ENCODE measurements at places on chromosomes 13 and 19.
A peak's percentile ranks its signal among the peaks of the same experiment; 100 is the strongest.

GRCh38 chr19:8615813-8616596 lies 5.5 kb upstream of the ADAMTS10 start:
- peak; percentile 77 for DNase-seq

DNA sequence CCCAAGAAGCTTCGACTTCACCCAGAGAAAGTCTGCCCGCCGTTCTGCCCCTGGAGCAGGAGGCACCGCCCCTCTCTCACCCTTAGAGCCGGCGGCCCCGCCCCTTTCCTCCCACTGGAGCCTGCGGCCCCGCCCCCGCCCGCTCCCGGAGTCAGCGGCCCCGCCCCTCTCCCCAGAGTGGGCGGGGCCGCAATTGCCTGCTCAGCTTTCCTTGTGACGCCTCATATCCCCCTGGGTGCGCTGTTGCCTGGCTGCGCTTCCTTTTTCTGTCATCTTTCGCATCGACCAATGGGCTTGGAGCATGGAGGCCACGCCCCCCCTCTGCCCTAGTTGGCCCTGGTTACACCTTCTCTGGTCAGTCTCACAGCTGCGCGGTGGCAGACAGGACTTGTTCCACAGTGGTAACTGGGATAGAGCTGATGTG lies 38.2 kb upstream of the ZNF492 start:
- no peak for DNase-seq

GRCh38 chr19:718991-719512 lies 10.3 kb downstream of the PALM start:
- peak; percentile 87 for DNase-seq

DNA sequence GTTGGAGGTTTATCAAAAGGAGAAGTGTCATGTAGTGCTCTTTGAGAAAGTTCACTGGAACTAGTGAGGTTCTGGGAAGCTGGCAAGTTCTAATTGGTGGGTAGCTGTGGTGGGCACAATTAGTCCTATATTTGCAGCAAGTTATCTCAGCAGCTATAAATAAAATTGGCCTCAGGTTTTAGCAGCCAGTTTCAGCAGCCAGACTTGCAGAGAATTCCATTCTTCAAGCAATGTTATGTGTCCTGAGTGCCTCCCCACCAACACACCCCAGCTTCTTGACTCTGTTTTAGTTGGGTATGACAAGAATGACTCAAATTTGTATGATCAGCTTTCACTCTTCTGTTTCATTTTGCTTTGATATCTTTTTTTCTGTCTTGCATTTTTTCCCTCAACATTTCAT lies 4.7 kb downstream of the IFT88 start:
- no peak for DNase-seq

- no peak for DNase-seq
These were observed 13.9 kb upstream of the FBXO27 start for GRCh38 chr19:39046037-39046821.

DNA sequence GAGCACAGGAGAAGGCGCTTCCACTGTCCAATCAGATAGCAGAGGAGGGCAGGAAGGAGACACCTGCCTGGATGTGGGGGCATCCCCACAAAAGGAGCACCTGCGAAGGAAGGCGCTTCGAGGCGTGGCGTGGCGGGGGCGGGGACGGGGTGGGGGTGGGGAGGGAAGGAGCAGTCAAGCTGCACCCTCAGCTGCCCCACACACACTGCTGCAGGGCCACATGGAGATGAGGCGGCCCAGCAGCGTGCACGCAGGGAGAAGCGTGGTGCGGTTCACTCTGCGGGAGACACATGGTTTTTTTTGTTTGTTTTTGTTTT lies 21.4 kb downstream of the ANKRD27 start:
- DNase-seq = no peak

- no peak for DNase-seq
These were observed 149.3 kb downstream of the RGCC start for GRCh38 chr13:41606646-41607045.

DNA sequence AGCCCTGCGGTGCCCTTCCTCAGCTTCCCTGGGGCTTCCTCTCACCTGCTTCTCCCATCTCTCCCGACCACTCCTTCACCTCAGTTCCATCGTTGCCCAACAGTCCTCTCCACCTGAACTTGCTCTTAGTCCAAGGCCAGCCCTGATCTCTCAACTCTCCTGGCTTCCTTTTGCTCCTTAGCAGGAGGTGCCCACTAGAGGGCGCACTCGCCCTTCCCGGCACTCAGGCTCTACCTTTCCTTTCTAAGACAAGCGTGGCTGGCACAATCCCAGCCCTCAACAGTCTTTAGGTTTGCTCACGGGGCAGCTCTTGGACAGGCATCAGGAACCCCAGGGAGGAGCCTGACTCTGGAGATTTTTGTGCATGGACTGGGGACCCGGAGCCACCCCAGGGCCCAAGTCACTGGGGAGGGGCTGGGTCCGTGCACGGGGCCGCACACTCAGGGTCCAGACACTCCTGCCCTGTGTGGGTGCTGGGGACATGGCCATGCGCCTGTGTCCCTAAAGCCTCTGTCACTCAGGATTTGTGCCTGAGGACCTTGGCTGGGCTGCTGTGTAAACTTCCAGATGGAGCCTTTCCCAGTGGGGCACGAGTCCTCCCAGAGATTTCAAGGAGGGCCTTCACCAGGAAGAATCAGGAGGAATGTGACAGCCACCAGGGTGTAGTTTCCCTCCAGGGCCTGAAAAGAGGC lies 12.1 kb upstream of the CEACAM8 start:
- DNase-seq = no peak

DNA sequence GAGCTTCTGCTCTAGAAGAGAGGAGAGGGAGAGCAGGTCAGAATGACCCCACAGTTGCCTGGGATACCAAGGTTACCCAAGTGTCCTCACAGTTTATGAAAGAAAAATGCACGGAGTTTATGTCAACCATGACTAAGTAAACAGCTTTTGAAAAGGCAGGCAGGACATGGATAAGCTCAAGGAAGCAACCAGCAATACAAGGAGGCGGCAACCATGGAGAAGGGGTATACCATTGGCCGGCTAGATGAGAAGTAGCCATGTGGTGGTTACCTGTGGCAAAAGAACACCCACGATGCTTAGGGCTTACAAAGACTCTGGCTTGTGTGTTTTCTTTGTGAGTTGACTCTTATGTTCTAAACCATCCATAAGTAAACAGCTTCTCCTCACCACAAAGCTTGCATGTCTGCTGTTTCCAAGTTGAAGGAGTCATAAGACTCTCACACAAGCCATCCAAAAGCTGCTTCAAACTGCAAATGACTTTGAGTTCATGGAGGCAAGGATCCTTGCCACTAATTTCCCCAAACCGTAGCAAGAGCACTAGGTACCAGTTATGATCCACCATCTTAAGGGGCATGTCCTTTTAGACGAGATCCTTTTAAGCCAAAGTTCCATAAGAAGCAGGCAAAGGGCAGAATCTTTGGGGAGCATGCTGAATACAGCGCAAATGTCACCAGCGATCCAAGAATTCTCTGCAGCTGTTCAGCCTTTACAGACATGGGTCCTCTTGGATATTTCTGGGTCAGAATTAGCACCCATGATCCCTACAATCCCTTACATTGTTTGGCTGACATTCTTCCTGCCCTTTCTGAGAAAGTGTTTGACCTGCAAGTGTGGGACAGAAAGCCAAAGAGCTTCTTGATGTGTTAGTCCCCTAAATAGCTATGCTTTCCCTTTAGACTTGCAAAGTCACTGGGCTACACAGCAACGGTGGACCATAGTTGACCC lies 74.8 kb upstream of the IPO5 start:
- DNase-seq = no peak

GRCh38 chr19:10227026-10227971 lies 3.8 kb downstream of the S1PR2 start:
- DNase-seq = peak; percentile 88

DNA sequence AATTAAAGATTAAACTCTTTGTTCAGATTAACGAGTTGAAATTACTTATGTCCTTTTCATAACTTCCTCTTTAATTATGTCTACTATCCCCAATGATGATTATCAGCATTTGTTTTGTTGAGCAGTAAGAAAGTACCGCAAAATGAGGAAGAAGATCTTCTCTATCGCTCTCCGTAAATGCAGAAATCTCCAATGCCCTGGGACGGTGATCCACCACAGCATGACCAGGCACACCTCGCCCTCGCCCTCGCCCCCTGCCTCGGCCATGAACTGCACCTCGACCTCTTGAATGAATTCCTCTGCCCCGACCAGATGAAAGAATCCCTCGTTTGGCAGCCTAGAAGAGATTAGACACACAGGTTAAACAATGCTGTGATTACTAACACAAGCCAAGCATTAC lies 69.1 kb downstream of the RBM26 start:
- no peak for DNase-seq

DNA sequence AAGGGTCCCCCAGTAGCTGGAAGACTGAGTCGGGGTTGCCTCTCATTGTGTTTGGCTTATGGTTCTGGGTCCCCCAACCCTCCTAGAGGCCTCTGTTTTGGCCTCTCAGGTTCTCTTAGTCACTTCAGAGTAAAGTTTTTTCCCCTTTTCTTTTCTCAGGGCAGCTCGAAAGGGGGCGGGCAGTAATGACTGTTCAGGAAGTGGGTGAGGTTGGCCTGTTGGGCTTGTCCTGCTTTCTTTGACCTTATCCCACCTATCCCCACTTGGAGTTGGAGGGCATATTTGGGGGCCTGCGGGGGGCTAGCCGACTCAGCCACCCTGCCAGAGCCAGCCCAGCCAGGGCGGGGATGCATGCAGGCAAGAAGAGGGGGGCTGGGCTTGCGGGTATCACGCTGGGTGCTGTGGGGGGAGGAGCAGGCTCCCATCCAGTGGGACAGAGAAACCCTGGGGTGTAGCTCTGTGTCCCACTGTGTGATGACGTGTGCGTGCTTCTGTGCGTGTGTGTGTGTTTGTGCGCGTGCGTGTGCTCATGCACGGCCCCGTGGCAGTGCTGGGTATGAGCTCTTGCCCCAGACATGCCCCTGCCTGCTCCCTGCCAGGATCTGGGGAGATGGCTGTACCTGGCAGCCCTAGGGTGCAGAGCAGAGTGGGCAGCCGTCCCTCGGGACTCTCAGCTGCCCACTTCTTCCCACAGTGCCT lies 1.4 kb downstream of the CIC start:
- peak; percentile 92 for DNase-seq

- DNase-seq = peak; percentile 68
These were observed 799 bp downstream of the PVR start for GRCh38 chr19:44644402-44645016.

DNA sequence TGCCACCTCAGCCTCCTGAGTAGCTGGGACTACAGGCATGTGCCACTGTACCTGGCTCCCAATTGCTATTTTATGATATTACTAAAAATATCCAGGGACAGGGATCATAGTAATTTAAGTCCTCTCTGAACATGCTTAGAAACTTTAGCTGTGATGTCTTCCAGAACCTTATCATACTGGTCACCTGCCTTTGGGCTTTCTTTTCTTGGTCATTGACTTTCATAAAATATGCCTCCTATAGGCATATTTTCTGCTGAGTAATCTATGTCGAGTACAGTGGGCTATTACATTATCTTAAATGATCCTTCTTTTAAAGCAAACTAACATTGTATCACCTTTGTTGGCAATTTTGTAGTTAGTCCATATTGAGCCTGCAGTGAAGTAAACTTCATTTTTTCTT lies 6.2 kb downstream of the UCHL3 start:
- no peak for DNase-seq

- no peak for DNase-seq
These were observed 4.9 kb upstream of the ZNF787 start for GRCh38 chr19:56125806-56126590.

DNA sequence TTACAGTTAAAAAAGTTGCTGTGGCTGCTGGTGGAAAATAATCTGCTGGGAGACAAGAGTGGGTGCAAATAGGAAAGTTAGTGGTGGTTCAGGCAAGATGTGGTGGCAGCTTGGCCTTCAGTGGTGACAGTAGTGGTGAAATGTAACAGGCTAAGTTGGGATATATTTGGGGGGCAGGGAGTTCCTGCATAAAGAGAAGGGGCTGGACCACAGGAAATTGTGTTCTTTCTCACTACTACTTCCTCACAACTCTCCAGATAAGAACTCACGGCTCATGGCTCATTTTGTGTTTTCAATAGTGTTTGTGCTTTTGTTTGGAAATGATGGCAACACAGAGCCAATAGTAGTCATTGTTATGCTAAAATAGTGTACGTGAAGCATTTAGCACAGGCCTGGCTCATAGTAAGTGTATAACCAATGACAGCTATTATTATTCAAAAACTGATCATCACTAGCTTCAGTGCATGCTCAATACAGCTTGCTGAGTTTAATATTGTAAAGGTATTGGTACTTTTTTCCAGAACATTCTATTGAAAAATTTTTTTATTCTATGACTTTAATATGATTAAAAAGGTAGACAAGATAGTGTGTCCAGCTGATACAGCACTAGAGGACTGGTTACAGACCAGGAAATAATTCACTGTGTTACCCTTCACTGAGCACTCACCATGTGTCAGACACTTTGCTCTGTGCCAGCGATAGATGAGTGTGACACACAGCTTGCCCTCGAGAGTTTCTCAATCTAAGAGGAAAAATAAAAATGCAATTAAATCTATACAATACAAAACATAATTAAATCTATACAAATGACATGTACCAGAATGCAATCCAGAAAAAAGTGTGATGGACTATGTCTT lies 209.8 kb downstream of the POU4F1 start:
- DNase-seq = no peak

- DNase-seq = no peak
These were observed 30.0 kb downstream of the ZNF91 start for GRCh38 chr19:23365222-23365621.

- no peak for DNase-seq
These were observed 17.3 kb upstream of the OXGR1 start for GRCh38 chr13:97011446-97012131.

DNA sequence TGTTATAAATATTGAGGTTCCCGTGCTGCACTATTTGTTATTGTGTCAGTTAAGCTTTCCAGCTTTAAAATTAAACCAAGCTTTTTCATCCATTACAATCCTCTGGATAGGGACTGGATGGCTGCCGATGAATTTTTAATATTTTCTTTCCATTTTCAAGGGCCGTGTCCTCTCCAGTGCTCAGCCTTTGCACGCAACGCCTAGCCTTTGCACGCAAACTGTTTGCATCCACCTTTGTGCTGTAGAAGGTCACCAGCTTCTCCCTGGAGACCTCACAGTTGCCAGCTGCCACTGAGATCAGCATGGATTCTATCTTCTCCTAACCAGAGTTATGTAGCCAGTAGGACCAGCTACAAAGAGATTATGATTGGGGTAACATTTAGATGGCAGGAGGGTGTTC lies 240.5 kb downstream of the SLC7A1 start:
- DNase-seq = no peak

- DNase-seq = no peak
These were observed 28.9 kb upstream of the TNFRSF19 start for GRCh38 chr13:23541221-23541824.

Measured in sigmoid colon (tissue), 7 donors.